ENCODE measurements at places on chromosomes 2 and 18.

GRCh38 chr18:58359218-58359617, 269.7 kb downstream of the ALPK2 start:
- no peak for DNase-seq

- DNase-seq, result no peak
These were observed 48.4 kb downstream of the ATP8B1 start for GRCh38 chr18:57754577-57755338.

- DNase-seq, result no peak
These were observed 550.7 kb downstream of the THSD7B start for GRCh38 chr2:137316075-137316474.

DNA sequence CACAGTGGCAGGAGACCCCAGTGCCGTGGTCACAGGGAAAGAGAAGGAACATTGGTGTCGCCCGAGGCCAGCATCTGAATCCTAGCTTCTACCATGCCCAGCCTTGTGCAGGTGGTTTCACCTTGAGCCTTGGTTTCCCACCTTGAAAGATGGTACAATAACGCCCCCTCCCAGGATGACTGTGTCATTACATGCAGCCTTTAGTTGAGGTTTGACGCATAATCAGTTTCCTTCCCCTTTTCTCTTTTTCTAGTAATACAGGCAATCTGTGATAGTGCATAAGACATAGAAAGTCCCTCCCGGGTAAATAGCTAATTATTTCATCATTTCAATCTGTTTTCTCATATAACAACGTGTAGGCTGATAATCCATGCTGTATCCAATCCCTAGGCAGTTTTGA, 29.8 kb upstream of the ZNF407 start:
- DNase-seq, result no peak

GRCh38 chr2:238873381-238873801, 25.5 kb downstream of the TWIST2 start:
- no peak for DNase-seq

- no peak for DNase-seq
These were observed 356.6 kb downstream of the FBXO15 start for GRCh38 chr18:73791081-73791480.

GRCh38 chr2:45205985-45206384, 196.7 kb upstream of the SIX2 start:
- DNase-seq, result no peak

Data from psoas muscle (tissue), 8 donors.